WTC11 (cell line): ENCODE measurements at places on chromosomes 7 and 10. TPM values are rescaled to one million over a fixed set of nuclear protein-coding genes. Genes with fewer than 3 reads are reported as not detected.

The GRM3 gene
- 0.87 to 1.5 TPM (median 0.94 TPM) in 3 replicates for total RNA-seq

The SPDYE8 gene
- not detected in 3 replicates for total RNA-seq

The DNAJB9 gene
- 6.6 to 8.2 TPM (median 7.1 TPM) in 3 replicates for total RNA-seq

The TRIL gene
- 3.0 to 4.6 TPM (median 4.3 TPM) in 3 replicates for total RNA-seq

The C10orf105 gene
- total RNA-seq, result 0.48 to 0.99 TPM (median 0.85 TPM) in 3 replicates

The SFTPA2 gene
- 4.6 to 5.9 TPM (median 5.7 TPM) in 3 replicates for total RNA-seq

The SERPINE1 gene
- 1.1 to 2.6 TPM (median 2.2 TPM) in 3 replicates for total RNA-seq

- peaks cover 50% of the 10 kb centered on the region for H3K4me1 ChIP-seq
- no peaks in the 10 kb centered on the region; the same call in 1 of the 2 replicates for H3K36me3 ChIP-seq
- no peak overlapping the region for H3K4me3 ChIP-seq
- no peak overlapping the region for H3K27ac ChIP-seq
- no peaks in the 10 kb centered on the region; the same call in 1 of the 2 replicates for H3K27me3 ChIP-seq
- DNase-seq, result no peak
Observed at GRCh38 chr7:106026101-106026500, 63.0 kb downstream of the CDHR3 start.

GRCh38 chr10:97673736-97674525 is 13.1 kb downstream of the AVPI1 start:
- peaks cover 30% of the 10 kb centered on the region for H3K36me3 ChIP-seq
- H3K4me1 ChIP-seq, result no peaks in the 10 kb centered on the region
- H3K27ac ChIP-seq, result peak overlapping the region; percentile 60; the same call in 1 of the 2 replicates
- H3K27me3 ChIP-seq, result no peaks in the 10 kb centered on the region
- no peak overlapping the region for H3K4me3 ChIP-seq

GRCh38 chr10:127989481-127990012 is 82.6 kb downstream of the PTPRE start:
- H3K4me1 ChIP-seq, result peaks cover 6% of the 10 kb centered on the region; the same call in 1 of the 2 replicates

GRCh38 chr7:23356726-23357125 is 57.6 kb downstream of the MALSU1 start:
- H3K36me3 ChIP-seq, result peaks cover 8% of the 10 kb centered on the region; the same call in 1 of the 2 replicates
- no peak overlapping the region for H3K4me3 ChIP-seq
- H3K4me1 ChIP-seq, result peaks cover 9% of the 10 kb centered on the region
- no peaks in the 10 kb centered on the region for H3K27me3 ChIP-seq
- no peak overlapping the region for H3K27ac ChIP-seq
- DNase-seq, result no peak

- H3K4me3 ChIP-seq, result no peak overlapping the region
- H3K27me3 ChIP-seq, result peaks cover 3% of the 10 kb centered on the region; the same call in 1 of the 2 replicates
- H3K36me3 ChIP-seq, result no peaks in the 10 kb centered on the region
- peaks cover 5% of the 10 kb centered on the region for H3K4me1 ChIP-seq
- peak overlapping the region; percentile 44; the same call in 1 of the 2 replicates for H3K27ac ChIP-seq
- DNase-seq, result no peak
Observed at GRCh38 chr7:75872073-75872782, 6.6 kb upstream of the RHBDD2 start.

DNA sequence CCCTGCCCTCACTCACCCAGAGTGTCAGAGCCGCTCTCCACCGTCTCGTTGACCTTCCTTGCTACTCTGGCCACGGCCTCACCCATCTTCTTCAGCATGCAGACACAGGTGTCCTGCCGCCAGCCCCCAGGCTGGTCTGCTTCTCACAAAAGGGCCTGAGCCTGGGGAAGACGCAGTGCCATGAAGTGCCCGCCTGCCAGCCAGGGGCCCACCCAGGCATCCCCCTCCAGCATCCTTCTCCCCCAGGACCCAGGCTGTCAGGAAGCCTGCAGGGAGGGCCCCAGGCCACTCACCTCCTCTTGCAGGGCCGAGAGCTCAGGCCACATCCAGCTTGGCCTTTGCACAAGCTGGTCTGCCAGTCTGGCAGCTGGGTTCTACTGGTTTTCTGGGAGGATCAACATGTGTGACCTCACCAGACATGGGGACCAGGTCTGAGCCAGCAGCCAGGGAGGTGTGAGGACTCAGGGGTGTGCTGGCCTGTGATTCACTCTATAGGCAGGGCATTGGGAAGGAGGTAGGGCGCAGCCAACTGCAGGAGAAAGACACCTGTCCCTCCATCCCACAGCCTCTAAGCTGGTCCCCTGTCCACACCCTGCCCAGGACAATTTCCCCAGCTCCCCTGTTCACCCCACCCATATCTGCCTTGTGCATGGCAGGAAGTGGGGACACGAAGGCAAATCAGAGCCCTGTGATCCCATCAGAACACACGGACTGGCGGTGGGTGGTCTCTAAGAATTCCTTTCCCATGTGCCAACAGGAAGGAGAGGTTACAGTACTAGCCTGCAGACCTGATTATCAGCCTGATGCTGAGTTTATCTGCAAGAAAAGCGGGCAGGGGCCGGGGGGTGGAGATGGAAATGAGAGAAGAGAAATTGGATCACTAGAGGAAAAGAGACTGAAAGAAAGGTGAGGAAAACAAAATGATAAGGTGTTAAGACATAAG is 5.7 kb downstream of the LRRC20 start:
- H3K36me3 ChIP-seq, result peaks cover 31% of the 10 kb centered on the region
- peaks cover 38% of the 10 kb centered on the region for H3K4me1 ChIP-seq
- no peak for DNase-seq
- H3K27me3 ChIP-seq, result peaks cover 14% of the 10 kb centered on the region

- H3K36me3 ChIP-seq, result peaks cover 13% of the 10 kb centered on the region
- peak overlapping the region; percentile 61 for H3K27ac ChIP-seq
- peaks cover 61% of the 10 kb centered on the region for H3K4me1 ChIP-seq
Observed at GRCh38 chr7:14834456-14834855, 68.1 kb downstream of the DGKB start.

DNA sequence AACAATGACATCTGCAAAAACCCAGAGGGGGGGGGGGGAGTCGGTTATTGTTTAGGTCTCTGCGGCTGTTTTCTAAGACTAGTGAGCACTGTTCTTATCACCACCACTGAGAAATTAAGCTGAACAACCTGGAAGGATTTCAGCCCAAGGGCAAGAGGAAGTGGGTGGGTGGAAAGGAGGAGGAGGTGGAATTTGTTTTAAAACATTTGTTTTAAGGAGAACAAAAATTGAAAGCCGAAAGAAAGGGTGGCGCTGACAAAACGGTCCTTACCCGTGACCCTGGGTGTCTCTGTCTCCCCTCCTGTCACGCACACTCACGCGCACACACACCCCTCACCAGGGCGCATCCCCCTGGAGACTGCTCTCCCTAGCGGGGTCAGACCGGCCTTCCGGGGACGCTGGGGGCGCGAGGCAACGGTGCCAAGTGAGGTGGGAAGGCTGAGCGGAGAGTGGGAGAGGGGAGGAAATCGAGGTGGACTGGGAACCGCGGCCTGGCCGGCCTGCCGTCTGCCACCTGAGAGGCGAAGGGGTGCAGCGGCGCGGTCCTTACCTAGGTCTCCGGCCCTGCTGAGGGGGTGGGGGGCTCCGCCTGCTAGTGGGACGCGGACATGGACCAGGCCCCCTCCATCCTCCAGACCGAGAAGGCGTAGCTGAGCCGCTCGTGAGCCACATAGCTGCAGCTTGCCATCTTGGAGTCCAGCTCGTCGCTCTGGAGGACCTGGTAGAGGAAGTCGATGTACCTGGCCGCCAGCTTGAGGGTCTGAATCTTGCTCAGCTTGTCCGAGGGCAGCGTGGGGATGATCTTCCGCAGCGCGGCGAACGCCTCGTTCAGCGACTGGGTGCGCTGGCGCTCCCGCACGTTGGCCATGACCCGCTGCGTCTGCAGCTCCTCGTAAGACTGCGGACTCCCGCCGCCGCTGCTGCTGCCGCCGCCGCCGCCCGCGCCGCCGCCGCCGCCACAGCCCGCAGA is 1.0 kb downstream of the TWIST1 start:
- no peak overlapping the region for H3K27ac ChIP-seq
- H3K4me1 ChIP-seq, result peaks cover 42% of the 10 kb centered on the region
- DNase-seq, result peak; percentile 50
- H3K27me3 ChIP-seq, result peaks cover 95% of the 10 kb centered on the region

DNA sequence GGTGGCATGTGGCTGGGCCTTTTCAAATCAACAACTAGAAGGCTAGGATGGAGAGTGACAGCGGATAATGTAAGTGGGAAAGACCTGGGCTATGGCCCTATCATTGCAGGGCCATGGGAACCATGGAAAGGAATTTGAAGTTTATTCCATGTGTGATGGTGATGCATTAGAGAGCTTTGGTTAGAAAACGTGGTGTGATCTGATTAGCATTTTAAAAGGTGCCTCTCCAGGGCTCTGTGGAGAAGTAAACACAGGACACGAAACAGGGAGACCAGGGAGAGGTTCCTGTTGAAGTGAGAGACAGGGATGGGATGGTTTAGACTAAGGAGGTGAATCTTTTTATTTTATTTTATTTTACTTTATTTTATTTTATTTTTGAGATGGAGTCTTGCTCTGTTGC is 749.5 kb downstream of the GATA3 start:
- no peak overlapping the region for H3K27ac ChIP-seq
- peaks cover 36% of the 10 kb centered on the region for H3K27me3 ChIP-seq
- no peak for DNase-seq

GRCh38 chr7:115013886-115014285 is 92.0 kb downstream of the MDFIC start:
- H3K27me3 ChIP-seq, result no peaks in the 10 kb centered on the region; the same call in none of the 2 replicates
- DNase-seq, result no peak
- no peak overlapping the region for H3K4me3 ChIP-seq
- H3K36me3 ChIP-seq, result no peaks in the 10 kb centered on the region
- peaks cover 12% of the 10 kb centered on the region for H3K4me1 ChIP-seq

DNA sequence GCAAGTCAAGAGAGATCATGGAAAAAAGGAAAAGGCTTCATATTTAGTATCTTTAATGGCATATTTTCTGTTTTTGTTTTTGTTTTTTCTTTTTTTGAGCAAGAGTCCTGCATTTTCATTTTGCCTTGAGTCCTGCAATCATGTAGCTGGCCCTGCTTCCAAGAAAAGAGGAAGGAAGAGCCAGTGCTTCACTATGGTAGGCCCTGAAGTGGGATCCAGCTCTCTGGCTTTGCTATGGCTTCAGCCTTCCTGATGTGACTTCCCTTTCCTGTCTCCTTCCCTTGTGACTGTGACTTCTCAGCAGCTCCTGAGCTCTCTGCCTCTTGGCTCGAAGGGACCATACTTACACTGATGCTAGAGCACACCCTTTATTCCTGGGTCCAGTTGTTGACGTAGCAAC is 512.3 kb downstream of the INHBA start:
- DNase-seq, result no peak
- H3K4me1 ChIP-seq, result peaks cover 6% of the 10 kb centered on the region
- H3K27ac ChIP-seq, result no peak overlapping the region
- no peaks in the 10 kb centered on the region for H3K36me3 ChIP-seq

GRCh38 chr10:725786-726185 is 36.3 kb upstream of the DIP2C start:
- H3K27ac ChIP-seq, result no peak overlapping the region
- DNase-seq, result no peak
- H3K36me3 ChIP-seq, result no peaks in the 10 kb centered on the region
- no peak overlapping the region for H3K4me3 ChIP-seq

- H3K4me3 ChIP-seq, result no peak overlapping the region
- H3K4me1 ChIP-seq, result no peaks in the 10 kb centered on the region
- no peak for DNase-seq
- no peaks in the 10 kb centered on the region for H3K27me3 ChIP-seq
- H3K27ac ChIP-seq, result no peak overlapping the region
- no peaks in the 10 kb centered on the region for H3K36me3 ChIP-seq
Observed at GRCh38 chr7:124686543-124687171, 78.9 kb downstream of the GPR37 start.

- H3K4me1 ChIP-seq, result peaks cover 7% of the 10 kb centered on the region
- no peak overlapping the region for H3K27ac ChIP-seq
- DNase-seq, result peak; percentile 47
- peaks cover 35% of the 10 kb centered on the region for H3K27me3 ChIP-seq
Observed at GRCh38 chr10:117241541-117242462, 888 bp downstream of the SLC18A2 start.

DNA sequence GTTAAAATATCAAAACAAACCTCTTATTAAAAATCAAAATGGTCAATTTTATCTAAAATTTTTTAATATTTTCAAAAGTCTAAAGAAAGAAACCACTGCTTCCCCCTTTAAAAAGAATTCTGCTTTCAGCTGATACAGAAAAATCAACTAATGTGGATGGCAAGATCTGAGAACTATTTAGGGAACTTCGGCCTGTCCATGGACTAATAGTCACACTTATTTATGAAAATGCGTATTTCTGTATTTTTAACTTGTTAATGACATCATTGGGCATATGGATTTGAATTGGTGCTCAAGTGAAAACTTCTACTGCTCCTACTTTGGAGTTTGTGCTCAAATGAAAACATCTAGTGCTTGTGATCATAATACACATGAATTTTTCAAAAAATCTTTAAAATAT is 31.9 kb downstream of the RNLS start:
- no peak overlapping the region for H3K4me3 ChIP-seq
- H3K36me3 ChIP-seq, result no peaks in the 10 kb centered on the region
- H3K4me1 ChIP-seq, result peaks cover 5% of the 10 kb centered on the region; the same call in 1 of the 2 replicates
- no peak for DNase-seq
- no peak overlapping the region for H3K27ac ChIP-seq

DNA sequence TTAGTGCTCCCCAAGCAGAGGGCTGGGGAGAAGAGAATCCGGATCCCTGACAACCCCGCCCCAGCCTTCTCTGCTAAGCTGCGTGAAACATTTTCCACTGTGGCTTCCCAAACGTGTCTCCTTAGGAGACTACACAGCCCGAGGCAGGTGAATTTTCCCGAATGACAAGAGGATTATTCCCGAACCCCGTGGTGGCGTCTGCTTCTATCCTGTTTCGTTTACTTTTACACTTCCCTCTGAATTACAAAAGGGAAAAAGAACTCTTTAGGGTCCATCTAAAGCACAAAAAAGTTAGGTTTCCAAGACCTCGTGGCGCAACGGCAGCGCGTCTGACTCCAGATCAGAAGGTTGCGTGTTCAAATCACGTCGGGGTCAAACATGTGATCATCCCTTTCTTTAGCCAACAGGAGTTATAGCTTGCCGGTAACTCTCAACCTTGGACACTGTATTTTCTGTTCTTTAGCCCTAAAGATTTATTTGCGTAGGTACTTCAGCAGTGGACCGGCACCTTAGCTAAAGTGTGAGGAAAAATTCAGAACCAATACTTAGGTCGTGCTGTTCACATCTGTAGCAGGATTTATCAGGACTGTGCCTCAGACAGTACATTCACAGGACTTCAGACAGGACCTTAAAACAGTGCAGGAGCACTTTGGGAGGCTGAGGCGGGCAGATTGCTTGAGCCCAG is 3.2 kb upstream of the ZNF789 start:
- peak overlapping the region; percentile 60 for H3K4me3 ChIP-seq
- H3K27me3 ChIP-seq, result peaks cover 5% of the 10 kb centered on the region; the same call in 1 of the 2 replicates
- peaks cover 5% of the 10 kb centered on the region for H3K36me3 ChIP-seq
- peak overlapping the region; percentile 82 for H3K27ac ChIP-seq
- peak; percentile 25 for DNase-seq

DNA sequence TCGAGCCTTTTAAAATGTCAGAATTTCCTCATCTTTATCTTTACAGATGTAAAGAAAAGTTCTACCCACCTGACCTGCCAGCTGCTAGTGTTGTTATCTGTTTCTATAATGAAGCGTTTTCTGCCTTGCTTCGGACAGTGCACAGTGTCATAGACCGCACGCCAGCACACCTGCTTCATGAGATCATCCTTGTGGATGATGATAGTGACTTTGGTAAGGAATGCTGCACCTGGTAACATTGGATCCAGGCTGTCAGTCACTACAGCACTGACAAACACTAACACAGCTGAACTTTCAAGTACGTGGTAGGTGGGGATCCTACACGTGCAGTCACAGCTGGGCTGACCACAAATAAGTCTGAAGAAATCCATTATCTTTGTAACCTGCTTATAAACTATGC is 77.6 kb downstream of the GALNT11 start:
- H3K27me3 ChIP-seq, result no peaks in the 10 kb centered on the region
- no peak overlapping the region for H3K4me3 ChIP-seq
- DNase-seq, result no peak
- peaks cover 18% of the 10 kb centered on the region for H3K36me3 ChIP-seq
- H3K4me1 ChIP-seq, result no peaks in the 10 kb centered on the region
